ENCODE measurements at places on chromosomes 11 and 22.

DNA sequence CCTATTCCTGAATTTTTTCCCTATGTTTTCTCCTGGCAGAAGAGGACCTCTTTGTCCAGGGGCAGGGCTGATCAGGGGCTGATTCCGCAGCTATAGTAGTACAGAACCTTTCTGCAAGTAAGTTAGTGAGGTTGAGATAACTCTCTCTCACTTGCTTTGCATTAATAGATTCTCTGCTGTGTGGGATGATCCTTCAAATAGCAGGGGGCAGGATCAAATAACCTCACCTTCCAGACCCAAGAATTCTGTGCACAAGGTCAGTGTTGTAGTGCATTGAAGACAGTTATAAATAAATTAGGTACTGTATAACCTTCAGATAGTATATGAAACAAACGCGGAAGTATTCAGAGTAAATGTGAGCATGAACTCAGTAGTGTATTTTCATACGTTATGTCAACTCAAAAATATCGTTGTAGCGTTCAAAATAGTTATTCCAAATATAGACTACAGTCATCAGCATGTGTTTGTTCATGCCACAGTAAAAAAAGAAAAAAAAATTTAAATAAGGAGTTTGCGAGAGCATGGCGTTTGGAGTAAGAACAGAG is 278 bp downstream of the MMP26 start:
- DNase-seq, result no peak

DNA sequence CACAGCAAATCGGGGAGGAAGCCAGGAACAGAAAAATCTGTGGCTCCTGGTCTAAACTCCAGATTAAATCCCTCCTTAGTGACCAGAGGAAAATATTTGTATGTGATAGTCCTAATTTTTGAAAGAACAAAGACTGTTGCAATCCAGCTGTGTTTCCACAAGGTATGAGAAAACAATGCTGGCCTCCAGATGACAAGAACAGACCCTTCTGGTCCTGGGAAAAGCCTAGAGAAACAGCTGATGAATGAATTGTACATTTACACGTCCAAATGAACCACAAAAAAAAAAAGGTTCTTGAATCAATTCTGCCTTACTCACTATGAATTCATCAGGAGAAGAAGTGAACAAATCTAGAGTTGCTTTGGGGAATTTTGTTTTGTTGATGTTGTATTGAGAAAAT is 63.7 kb downstream of the ETS1 start:
- DNase-seq, result no peak

DNA sequence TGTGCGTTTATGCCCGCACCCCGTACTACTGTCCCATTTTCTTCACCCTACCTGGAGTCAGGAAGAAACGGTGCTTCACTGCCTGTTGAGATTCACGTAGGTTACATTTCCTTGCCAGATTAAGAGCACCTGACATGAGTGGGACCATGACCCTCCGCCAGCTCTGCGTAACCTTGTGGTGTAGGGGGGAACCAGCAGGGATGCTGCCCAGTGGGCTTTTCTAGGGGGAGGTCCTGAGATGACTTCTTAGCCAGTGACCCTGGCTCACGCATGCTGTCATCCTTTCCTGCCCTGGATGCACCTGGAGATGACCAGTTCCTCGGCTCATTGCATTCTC is 967 bp upstream of the ARVCF start:
- DNase-seq, result no peak

DNA sequence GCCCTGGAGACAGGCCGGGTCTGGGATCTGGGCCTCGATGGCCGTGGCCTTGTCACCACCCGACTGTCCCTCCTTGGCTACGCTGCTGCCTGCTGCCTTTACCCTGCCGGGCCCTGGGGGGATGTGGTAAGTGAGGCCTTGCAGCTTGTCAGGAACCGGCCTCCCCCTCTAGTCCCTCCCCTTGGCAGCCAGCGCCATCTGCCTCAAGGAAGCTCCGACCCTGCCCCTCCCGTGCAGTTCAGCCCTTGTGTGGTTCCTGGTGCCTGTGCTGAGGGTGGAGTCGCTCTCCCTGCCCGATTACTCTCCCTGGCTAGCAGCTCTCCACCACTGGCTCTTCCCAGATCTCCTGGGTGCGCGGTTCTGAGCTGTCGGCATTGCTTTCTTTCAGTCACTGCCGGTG is 33.7 kb downstream of the CTTN start:
- no peak for DNase-seq

DNA sequence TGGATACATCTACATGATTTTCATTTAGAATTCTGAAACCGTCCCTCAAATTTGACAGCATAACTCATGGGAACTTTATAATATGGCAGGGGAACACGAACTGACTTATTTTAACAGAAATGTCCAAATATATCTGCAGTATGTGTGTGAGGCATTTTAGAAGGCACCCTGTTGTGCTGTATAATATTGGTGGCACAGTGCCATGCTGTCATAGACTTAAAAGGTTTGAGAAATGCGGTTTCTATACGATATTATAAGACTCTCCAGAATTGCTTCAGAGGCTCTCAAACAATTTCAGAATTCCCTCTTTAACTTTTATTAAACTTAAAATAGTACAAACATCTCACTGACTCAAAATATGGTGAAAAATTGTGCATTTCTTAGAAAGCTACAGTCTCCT is 181.6 kb downstream of the MSANTD4 start:
- DNase-seq, result no peak
